ENCODE measurements at places on chromosomes 1 and 21.

DNA sequence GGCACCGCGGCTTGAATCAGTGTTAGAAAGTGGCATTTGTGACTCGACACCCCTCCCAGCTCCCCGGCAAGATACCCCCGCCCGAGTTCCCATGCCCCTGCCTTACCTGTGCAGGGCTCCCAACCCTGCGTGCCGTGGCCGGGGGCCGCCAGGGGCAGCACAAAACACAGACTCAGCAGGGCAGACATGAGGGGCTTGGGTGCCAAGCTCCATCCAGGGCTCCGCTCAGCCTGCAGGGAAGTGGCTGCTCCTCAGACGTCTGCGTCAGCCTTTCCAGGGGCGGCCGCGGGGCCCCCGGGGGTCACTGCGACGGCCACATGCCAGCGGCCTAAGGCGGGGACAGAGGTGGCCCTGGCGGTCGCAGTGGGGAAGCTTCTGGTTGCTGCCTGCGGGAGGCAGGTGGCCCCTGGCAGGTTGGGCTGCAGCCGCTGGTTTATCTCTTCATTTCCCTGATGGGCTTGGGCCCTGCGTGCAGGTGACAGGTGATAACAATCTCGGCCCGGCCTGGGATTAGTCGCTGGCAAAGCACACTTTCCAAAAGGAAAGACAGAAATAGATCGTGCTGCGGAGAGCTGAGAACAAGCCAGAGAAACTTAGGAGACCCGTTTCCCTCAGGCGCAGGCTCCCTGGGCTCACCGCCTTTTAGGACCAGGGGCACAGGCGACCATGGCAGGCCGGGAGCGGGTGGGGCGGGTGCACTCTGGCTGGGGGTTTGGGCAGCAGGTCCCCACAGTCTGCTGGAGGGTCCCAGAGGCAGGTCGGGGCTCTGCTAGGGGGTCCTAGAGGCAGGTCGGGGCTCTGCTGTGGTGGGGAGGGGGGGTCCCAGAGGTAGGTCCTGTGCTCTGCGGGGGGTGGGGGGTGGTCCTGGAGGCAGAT, at the start of gene TSPEAR:
Gene TSPEAR (minus strand): TSS at position 246 of the 876 bp plus-strand sequence. CDS start 58 bp downstream, at position 188.
- DNase-seq = no peak

- no peak for DNase-seq
Observed at GRCh38 chr1:164801246-164801731, 242.3 kb downstream of the PBX1 start.

DNA sequence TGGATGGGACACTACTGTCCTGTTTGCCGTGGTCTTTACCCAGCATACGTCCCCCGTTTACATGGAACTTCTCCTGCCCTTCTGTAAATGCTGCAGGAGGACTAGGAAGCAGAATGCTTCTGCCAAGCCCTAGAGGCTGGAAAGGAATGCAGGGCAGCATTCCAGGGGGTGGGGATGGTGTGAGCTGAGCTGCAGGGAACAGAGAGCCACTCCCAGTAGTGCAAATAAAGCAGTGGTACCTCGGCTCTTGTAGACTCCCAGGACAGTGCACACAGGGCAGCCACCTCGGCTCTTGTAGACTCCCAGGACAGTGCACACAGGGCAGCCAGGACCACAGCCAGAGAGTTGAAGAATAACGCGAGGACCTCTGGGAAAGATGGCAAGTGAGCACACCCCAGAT, 35.4 kb downstream of the PTPRU start:
- peak; percentile 87 for DNase-seq

GRCh38 chr1:65421351-65422025, 1.0 kb downstream of the LEPR start:
- no peak for DNase-seq

DNA sequence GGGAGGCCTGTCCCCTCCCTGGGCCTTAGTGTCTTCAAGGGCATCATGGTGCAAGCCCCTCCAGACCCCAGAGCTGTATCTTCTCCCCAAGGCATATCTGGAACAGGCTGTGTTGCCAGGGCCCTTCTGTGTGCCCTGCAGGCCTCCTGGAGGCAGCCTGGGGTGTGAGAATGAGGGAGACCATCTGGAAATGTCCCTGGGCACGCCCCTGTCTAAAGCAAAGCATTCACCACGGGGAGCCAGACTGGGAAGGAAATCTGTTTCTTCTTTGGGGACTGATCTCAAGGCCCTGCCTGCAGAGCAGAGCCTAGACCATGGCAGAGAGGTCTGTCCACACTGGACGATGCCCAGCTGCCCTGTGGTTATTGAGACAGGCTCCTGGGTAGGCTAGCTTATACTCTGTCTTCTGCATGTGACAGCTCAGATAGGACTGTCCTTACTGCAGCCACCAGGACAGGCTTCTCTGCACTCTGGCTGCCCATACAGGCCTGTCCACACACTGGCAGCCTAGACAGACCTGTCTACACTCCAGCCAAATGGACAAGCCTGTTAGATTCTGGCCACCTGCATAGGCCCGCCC, 24.6 kb downstream of the PODN start:
- peak; percentile 28 for DNase-seq

- peak; percentile 17 for DNase-seq
Observed at GRCh38 chr1:230754796-230755195, 7.6 kb downstream of the CAPN9 start.

GRCh38 chr1:239630767-239631166, 244.4 kb downstream of the CHRM3 start:
- DNase-seq = no peak

GRCh38 chr1:212822956-212823355, 24.5 kb downstream of the SPATA45 start:
- DNase-seq = no peak

GRCh38 chr1:163864207-163864606, 542.5 kb downstream of the NUF2 start:
- DNase-seq = no peak

DNA sequence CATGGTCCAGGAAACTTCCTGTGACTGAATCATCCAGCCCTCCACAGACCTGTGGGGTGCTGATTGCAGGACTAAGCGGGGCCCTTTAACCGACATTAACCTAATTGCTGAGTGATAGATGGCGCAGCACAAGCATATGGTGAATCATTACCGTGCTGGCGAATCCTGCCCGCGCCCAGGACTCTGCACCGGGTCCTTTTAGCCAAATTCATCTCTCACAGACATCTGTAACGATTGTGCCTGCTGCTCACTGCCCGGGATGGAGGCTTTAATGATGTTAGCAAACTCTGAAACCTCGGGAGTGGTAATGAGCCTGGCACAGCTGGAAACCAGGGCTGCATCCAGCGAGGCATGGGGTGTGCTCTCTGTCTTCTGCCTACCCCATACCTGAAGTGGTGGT, 147.3 kb upstream of the CD34 start:
- DNase-seq = no peak

Measured in foreskin fibroblast (primary cell).